ENCODE measurements at places on chromosomes 3 and 15.

DNA sequence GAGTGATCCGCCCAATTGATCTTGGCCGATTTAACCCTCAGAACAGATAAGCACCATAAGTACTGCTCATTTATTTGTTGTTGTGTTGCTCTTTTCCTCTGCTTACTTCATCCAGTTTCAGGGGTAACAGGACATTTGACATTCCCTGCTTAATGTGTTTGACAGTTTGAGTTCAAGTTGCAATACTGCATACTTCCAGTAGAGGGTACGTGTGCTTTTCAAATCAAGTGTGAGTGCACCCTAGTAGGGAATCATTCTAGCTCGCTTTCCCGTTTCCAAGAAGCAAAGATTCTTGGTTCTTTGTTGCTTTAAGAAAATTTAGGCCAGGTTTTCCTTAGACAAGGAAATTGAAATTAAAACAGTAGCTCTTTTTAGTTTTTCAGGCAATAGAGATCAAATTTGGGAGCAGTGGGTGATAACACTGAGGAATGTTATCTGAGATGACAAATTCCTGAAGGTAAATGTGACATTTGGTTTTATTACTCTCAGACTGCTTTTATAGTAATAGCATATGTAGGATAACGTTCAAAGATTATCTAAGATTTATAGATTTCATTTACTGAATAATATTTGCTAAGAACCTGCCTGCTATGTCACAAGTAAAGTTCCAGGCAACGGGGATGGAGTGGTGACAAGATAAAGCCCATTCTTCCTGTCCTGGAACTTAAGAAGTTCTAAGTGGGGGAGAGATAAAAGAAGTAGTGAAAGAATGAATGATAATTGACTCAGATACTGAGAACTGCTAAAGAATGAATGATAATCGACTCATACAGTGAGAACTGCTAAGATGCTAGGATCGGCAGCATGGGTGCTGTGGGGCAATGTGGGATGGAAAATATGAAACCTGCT lies 73.3 kb downstream of the SYNPR start:
- DNase-seq, result peak; percentile 57

DNA sequence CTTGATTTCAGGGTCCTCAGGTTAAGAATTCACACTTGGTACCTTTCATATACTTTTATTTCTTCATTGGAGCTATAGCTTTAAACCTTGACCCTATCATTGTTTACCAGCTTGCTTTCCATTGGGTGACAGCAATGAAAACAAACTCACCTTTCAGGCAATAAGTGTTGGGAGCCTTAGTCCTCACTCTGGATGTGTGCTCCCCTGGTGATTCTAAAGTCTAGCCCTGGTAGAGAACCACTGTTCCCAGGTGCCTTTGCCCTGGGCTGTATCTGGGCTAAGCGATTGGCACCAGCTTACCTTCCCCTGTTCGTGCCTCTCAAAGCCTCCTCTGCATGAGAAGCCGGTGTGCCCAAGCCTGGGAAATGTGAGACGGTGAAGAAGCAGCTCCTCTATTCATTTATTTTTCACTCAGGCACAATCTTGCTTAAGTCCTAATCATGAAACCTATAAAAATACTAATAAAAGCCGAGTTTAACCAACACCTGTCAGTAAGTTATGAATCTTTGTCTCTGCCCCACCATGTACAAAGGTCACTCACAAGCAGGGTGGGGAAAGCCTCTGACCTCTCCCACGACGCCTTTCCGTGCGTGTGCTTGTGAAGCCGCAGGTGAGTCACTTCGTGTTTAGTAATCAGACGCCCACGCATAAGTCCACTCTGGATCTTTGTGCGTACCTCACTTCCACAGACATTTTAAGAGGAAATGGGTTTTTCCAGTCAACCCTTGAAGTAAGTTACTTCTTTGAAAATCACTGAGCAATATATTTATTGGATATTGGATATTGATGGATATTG lies 12.8 kb upstream of the ARRDC4 start:
- no peak for DNase-seq

DNA sequence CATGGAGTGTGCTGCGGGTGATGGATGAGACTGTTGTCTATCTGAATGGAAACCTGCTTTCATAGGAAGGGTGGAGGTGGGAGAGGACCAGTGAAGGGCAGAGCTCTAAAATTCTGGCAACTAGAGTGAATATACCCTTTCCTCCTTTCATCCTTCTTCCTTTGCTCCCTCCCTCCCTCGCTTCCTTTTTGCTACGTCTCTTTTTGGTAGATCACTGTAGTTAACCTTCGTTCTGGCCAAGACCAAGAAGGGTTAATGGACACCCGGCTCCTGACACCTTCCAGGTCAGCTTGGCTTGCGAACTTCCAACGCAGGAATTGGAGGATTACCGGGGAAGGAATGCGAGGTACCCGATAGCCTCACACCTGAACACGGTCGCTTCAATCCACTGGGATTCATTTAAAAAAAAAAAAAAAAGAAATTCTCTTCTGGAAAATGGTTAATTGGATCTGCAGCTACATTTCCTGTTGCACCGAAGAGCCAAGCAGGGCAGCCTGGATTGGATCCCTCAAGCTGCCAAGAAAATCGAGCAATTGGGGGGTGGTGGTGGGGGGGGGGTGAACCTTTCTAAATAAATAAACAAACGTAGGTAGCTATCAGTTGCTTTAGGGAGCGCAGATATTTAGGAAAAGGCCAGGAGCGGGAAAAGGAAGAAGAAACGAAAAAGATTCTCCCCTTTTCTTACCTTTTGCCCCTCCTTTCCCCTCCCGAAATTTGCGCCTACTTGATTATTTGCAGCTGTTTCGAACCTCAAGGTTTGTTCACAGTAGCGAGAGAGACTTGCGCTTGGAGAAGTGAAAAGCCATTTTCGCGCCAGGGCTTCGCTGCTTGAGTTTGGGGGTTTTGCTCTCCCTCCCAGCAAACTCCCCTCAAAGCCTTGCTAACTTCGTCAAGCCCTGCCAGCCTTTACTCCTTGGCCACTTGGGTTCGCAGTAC lies 9.5 kb upstream of the NR2F2 start:
- DNase-seq, result no peak

GRCh38 chr3:13932578-13933295 lies 52.9 kb upstream of the WNT7A start:
- peak; percentile 69 for DNase-seq

DNA sequence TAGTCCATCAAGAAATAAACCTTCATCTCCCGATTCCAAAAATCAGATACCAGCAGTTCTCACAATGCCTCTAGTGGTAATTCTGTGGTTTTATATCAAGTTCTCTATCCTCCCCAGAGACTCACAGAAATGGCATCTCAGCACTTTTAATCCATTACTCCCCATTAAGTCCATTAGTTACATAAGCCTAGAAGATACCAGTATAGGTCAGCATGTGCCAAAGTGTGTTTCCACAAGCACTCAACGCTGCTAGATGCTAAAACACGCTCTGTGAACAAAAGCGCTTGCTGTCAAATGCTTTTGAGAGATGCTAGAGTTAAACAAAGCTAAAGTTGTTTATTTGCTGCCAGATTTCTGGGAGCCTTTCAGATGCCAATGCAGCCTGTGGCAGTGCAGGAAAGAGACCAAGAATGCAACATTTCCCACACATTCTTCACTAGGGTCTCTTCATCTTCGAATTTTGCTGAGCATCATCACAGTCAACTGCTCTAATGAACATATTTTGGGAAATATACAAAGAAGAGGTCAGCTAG lies 918.8 kb upstream of the CFAP20DC start:
- no peak for DNase-seq

- no peak for DNase-seq
These were observed 3.2 kb downstream of the ULK3 start for GRCh38 chr15:74839526-74840395.
